HuH-7.5 (cell line): ENCODE measurements at places on chromosomes 5 and 9.
A peak's percentile ranks its signal among the peaks of the same experiment; 100 is the strongest.

- DNase-seq, result no peak
Measured at GRCh38 chr9:133553973-133554713, 19.6 kb downstream of the ADAMTSL2 start.

DNA sequence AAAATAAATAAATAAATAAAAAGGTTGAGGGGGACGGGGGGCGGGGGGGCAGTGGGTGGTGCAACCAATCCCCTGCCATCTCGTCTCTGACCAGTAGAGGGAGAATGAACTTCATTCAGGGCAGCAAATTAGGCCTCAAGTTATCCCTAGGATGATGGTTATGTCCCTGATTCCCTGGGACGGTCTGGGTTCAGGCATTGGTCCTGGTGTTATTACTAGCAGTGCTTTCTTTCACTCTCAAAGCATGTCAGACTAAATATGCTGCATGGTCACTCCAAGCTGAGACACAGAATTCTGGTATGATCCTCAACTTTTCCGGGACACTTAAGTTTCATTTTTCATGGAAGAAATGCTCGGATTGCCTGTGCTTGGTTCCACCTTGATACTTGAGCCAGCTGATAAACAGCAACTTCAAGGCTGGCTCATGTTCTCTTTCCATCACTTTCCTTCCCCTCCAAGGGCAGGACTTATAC, 59.4 kb downstream of the DAP start:
- peak; percentile 52 for DNase-seq

GRCh38 chr5:40828690-40829661, 6.0 kb downstream of the RPL37 start:
- no peak for DNase-seq

DNA sequence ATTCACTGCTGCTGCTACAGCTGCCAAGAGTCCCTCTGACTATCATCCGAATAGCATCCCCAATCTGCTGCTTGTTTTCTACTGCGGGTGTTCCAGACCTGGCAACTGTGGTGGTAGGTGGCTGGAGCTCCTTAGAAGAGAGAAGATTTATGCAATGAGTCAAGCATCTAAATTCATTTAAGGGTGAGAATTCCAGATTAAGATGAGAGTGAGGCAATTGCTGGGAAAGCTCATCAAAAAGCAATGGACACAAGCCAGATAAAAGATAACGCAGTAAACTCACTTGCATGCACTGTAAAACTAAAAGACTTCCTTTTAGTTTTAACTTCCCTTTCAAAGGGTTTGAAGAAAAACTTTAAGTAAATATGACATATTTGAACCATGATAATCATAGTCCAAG, 3.9 kb downstream of the PLK2 start:
- DNase-seq, result no peak

DNA sequence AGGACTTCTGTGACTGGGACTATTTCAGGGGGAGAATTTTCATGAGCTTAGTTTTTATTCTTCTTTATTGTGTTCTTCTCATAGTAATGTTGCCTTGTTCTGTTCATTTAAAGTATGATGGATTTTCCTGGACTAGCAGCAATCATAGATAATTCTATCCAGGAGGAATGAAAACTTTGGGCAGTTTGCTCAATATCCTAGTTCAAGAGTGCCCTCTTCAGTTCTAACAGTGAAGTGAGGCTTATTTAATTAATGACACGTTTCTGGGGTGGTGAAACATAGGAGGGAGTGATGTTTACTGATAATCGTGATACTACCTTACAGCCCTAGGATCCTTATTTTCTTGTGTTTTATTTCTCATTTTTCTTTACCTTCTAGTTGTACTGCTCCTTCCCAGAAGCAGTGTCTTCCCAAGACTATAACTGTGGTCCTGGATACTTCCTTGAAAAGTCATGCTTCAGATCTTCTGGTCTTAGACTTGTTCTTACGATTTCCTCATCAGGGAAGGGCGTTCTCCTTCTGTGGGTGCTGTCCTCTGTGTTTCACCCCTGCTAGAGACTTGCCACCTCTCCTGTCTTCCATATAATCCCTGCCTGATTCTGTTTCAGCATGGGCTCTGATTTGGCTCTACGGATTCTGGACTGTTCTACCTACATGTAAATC, 57.4 kb downstream of the CFAP95 start:
- DNase-seq, result peak; percentile 16

DNA sequence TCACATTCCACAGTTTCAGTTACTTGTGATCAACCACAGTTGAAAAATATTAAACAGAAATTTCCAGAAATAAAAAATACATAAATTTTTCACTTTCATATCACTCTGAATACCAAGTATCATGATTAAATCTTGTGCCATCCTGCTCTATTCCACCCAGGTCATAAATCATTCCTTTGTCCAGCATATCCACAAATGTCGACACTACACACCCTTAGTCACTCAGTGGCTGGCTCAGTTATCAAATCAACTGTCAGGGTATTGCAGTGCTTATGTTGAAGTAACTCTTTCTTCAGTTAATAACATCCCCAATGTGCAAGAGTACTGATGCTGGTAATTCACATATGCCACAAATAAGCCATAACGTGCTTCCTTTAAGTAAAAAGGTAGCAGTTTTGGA, 115.7 kb downstream of the FBXL17 start:
- DNase-seq, result no peak

DNA sequence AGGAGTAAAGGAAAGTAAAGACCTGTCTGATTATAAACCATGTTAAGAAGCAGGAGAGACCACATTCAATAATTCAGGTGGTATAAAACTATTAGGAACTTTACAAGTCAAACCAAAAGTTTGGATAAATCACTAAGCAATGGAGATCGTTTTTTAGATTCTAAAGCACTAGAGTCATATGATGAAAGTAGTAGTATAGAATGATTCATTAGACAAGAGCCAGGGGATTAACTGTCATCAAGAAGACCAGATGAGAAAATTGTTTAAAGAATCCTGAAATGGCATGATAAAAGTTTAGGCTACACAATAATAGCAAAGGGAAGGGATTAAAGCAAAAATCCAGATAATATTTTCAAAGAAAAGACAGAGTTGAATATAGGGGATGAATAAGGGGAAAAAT, 12.9 kb upstream of the CARNMT1 start:
- no peak for DNase-seq

- DNase-seq, result no peak
Measured at GRCh38 chr5:138354926-138355378, 2.5 kb downstream of the KDM3B start.

- DNase-seq, result no peak
Measured at GRCh38 chr9:120891245-120891883, 14.4 kb upstream of the PHF19 start.

GRCh38 chr5:125232779-125233230, 486.4 kb upstream of the ZNF608 start:
- no peak for DNase-seq

DNA sequence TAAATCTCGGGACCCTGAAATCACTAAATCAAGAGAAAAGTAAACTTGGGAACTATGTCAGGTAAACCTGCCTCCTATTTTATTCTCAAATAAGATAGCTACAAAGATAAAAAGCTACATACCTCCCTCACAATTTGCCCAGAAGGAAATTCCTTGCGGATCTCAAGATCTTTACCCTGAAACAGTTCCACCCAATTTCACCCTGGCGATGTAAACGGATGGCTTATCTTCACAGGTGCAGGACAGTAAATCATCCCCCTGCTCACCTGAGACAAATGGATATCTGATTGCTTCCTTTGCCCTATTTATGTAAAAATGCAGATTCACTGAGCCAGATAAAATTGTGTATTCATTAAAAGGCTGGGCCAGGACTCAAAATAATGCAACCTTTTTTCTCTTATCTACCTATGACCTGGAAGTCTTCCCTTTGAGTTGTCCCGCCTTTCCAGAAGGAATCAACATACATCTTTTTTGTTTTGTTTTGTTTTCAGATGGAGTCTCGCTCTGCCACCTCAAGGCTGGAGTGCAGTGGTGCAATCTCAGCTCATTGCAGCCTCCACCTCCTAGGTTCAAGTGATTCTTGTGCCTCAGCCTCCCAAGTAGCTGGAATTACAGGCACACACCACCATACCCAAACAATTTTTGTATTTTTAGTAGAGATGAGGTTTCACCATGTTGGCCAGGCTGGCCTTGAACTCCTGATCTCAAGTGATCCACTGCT, 13.8 kb downstream of the TMEM267 start:
- no peak for DNase-seq

DNA sequence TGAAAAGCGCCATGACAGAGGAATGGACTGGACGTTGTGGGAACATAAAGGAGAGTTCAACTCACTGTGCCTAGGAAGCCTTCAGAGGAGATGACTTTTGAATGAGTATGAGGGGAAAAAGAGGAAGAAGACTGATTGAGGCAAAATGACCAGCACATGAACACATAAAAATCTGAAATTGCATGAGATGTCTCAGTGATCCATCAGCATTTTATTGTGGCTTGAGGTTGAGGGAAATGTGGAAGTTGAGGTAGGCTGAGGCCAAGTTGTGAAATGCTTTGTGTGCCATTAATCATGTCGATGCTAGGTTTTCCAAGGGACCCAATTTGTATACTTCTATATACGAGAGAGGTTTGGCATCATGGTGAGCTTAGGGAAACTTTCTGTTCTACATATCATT, 140.9 kb upstream of the TLX3 start:
- DNase-seq, result no peak

DNA sequence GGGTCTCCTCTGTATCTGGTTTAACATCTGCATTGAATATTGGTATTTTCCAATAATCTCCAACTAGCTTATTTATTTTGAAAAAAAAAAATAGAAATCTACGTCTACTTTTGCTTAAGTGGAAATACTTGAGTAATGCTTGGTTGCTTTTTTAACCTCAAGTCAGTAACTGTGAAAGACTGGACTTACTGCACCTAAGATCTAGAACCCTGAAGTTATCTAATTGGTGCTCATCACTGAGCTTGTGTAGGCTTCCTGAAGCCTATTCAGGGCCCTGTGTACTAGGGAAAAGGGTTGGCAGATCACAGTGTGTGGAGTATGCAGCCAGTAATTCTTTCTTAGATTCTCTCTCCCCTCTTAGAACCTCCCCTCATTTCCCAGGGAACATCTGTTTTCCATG, 16.2 kb downstream of the SLC1A1 start:
- DNase-seq, result no peak
